Common myeloid progenitor, CD34-positive (primary cell): ENCODE measurements at places on chromosomes 16 and 17.

DNA sequence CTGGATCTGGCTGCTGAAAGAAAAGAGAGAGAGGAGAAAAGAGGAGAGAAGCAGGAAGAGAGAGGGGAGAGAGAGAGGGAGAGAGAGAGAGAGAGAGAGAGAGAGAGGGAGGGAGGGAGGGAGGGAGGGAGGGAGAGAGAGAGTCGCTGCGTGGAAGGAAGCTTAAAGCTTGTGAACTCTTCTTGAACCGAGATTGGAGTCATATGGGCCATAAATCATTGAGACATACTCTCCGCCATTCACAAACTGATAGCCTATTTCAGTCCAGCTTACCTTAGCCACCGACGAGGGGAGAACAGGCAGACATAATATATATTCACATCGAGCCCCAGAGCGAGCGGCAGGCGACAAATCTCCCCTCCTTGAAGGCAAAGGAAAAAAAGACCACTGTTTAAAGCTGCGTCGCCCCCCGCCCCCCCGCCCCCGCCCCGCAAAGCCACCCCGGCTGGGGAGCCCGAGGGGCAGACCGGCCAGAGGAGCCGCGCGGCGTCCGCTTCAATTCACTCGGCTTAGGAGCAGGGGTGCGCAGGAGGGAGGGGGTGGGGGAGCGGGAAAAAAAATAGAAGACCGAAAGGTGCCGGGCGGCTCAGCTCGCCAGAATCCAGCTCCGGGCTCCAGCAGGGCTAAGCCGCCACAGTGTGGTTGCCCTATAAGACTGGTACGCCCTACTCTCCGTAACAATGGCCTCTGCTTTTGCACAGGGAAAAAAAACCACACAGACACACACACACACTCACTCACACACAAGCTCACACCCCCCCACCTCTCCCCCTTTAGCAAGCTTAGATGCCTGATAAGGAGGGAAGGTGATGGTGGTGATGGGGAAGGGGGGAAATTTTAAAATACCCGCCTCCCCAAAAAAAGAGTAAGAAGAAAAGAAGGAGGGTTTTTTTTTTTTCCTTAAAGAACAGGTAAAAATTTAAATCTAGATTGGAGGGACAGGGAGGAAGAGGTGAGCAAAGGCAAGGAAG lies 10.6 kb upstream of the HOXB2 start:
- peak; percentile 95 for DNase-seq
- peak overlapping the region; percentile 61 for H3K4me3 ChIP-seq
- peaks cover 3% of the 10 kb centered on the region for H3K4me1 ChIP-seq
- H3K27ac ChIP-seq: peak overlapping the region; percentile 64

DNA sequence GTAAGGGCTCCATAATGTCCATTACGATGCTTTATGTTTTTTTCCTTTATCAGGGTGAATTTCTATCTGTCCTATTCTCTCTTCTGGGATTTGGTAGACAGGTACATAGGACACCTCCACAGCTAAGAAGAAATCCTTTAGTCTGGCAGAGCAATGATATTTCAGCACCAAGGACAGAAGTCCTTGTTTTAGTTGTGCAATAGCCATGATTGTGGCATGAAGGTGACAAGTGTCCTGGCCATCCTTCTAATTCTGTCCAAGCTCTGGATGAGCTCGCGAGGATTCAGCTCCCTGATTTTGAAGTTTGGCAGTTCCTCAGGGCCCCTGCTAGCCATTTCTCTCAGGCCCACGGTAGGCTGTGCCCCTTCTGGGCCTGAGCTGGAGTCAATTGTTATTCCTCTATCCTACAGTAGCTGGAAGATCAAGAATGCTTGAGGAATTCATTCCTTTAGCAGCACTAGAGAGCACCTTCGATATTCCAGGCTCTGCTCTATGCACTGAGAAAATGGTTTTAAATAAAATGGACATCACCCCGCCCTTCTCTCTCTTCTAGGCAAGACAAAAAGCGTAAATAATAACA lies 320.8 kb downstream of the XYLT1 start:
- no peak for DNase-seq
- H3K4me3 ChIP-seq: no peak overlapping the region
- no peak overlapping the region for H3K27ac ChIP-seq
- no peaks in the 10 kb centered on the region for H3K4me1 ChIP-seq
- no peaks in the 10 kb centered on the region for H3K27me3 ChIP-seq

DNA sequence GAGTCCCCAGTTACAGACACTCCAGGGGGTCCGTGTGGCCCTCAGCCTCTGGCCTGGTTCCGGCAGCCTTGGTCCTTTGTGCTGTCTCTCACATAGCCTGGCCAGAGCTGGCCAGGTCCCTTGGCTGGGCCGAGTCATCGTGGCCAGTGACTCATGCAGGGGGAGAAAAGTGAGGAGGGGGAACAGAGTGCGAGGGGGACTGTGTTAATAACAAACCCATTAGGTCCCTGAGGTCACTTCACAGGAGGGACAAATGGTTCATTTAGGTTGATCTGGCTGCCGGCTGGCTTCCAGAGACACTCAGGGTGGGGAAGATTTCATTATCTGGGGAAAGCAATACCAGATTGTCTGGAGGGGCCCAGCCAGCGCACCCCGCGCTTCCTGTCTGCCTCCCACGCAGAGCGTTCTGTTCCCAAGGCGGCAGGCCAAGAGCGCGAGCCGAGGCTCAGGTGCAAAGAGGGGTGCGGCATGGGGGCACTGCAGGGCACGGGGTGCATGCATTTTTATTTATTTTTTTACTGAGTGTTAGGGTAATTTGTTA lies 223.1 kb downstream of the SEC14L1 start:
- H3K4me3 ChIP-seq: no peak overlapping the region
- H3K4me1 ChIP-seq: peaks cover 57% of the 10 kb centered on the region
- no peak for DNase-seq
- no peak overlapping the region for H3K27ac ChIP-seq

- no peak overlapping the region for H3K27ac ChIP-seq
- H3K4me1 ChIP-seq: peaks cover 4% of the 10 kb centered on the region
- no peak overlapping the region for H3K4me3 ChIP-seq
- H3K27me3 ChIP-seq: peaks cover 2% of the 10 kb centered on the region
These were observed 473.9 kb downstream of the PMP22 start for GRCh38 chr17:14791221-14791620.

DNA sequence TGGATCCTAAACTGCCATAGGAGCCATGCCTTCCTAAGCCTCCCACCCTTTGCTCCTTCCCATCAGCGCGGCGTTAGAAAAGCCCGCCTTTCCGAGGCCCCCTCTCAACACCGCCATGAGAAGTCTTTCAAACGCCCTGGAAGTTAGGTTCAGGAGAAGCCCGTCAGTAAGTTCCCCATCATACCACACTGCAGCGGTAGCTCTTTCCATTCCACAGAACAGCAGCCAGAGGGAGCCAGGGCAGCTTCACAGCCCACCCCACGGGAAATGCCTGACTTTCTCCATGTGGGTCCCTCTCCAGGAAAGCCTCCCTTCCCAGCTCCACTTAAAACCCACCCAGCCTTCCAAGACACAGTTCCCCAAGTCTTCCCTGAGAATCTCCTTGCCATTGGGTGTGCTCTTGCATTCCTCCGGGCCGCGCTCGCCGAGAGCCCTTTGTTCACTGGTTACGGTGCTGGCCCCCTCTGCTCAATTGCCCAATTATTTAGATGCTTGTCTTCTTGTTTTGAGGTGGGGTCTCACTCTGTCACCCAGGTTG lies 28.7 kb downstream of the KIAA0513 start:
- peak; percentile 33 for DNase-seq
- H3K4me3 ChIP-seq: peak overlapping the region; percentile 11
- H3K27me3 ChIP-seq: no peaks in the 10 kb centered on the region
- no peaks in the 10 kb centered on the region for H3K36me3 ChIP-seq

GRCh38 chr17:68057531-68057952 lies 22.0 kb downstream of the KPNA2 start:
- no peaks in the 10 kb centered on the region for H3K36me3 ChIP-seq
- no peak overlapping the region for H3K4me3 ChIP-seq
- H3K4me1 ChIP-seq: peaks cover 6% of the 10 kb centered on the region
- no peaks in the 10 kb centered on the region for H3K27me3 ChIP-seq

- H3K4me1 ChIP-seq: no peaks in the 10 kb centered on the region
- H3K36me3 ChIP-seq: no peaks in the 10 kb centered on the region
- H3K27ac ChIP-seq: no peak overlapping the region
- H3K27me3 ChIP-seq: no peaks in the 10 kb centered on the region
- H3K4me3 ChIP-seq: no peak overlapping the region
These were observed 53.3 kb upstream of the KCNJ16 start for GRCh38 chr17:70021726-70022125.

DNA sequence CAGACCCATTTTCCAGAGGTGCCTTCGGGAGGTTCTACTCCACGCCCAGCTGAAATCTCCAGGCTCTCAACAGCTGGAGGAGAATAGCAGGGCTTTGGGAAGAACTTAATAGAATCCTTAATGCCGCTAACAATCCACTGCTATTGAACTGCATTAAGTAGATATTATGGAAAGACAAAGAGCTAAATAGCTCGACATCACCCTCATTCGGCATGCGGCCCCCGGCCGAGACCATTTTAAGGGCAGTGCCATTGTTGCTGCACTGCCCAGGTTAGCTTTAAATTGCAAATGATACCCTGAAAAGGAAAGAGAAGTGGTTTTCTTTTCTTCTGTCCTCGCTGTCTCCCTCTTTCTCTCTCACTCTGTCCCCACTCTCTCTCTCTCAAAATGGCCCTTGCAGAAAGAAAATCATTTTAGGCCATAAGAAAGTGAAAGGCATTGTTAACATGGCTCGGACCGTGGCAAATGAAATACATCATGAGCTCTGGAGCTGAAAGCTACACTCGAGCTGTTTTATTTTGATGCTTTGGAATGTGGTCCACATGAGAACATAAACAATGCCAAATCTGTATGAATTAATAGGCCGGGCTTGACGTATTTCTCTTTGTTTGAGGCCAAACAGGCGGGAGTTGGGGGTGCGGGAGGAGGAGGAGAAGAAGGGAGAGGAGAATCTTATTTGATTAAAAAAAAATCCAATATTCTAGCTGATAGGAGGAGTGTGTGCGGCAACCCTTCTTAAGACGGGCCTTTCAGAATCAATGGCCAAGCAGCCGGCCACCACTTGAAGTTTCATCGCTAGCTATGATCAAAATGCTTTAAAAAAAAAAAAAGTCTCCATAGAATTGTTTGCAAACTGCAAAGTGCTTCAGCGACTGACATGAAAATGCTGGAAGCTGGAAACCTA lies 298.8 kb upstream of the IRX3 start:
- H3K4me3 ChIP-seq: no peak overlapping the region
- peaks cover 45% of the 10 kb centered on the region for H3K27me3 ChIP-seq
- no peak overlapping the region for H3K27ac ChIP-seq

GRCh38 chr16:51682905-51683304 lies 531.8 kb upstream of the SALL1 start:
- no peak for DNase-seq
- H3K36me3 ChIP-seq: no peaks in the 10 kb centered on the region
- no peak overlapping the region for H3K27ac ChIP-seq
- H3K4me1 ChIP-seq: no peaks in the 10 kb centered on the region

DNA sequence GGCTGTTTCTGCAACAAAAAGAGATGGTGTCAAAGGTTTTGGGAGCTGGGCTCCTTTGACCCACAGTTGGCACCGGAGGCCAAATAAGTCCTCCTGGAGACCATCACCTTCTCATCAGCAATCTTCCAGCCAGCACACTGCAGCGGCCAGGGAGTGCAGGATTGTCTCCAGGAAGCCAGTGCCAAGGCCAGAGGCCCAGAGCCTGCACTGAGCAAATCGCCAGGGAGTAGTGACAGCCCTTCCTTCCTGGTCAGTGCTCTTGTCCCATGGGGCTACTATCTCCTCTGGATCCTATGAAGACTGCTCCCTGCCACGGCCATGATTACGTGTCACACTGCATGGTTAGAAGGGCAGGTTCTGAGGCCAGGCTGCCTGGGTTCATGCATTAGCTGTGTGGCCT lies 134.3 kb upstream of the CRHR1 start:
- no peak overlapping the region for H3K27ac ChIP-seq
- no peak overlapping the region for H3K4me3 ChIP-seq
- no peak for DNase-seq
- peaks cover 8% of the 10 kb centered on the region for H3K4me1 ChIP-seq
- H3K27me3 ChIP-seq: no peaks in the 10 kb centered on the region

DNA sequence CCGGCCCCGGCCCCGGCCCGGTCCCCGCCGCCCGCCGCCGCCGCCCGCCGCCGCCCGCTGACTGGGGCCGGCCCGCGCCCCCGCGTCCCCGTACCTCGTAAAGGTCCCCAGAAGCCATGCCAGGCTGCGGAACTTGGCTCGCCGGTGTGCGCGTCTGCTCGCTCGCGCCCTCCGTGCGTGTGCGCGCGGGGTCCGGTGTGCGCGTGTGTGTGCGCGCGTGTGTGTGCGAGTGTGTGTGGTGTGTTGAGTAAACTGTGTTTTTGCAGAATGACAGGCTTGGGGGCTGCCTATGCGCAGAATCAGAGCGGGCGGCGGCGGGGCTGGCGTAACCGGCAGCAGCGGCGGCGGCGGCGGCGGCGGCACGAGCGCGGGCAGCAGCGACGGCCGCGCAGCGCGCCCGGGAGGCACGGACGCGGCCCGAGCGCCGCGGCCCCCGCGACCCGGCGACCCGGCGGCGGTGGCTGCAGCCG lies 307 bp downstream of the CDYL2 start:
- peak overlapping the region; percentile 83 for H3K4me3 ChIP-seq
- no peaks in the 10 kb centered on the region for H3K36me3 ChIP-seq
- no peak overlapping the region for H3K27ac ChIP-seq
- no peaks in the 10 kb centered on the region for H3K27me3 ChIP-seq
- H3K4me1 ChIP-seq: peaks cover 25% of the 10 kb centered on the region

DNA sequence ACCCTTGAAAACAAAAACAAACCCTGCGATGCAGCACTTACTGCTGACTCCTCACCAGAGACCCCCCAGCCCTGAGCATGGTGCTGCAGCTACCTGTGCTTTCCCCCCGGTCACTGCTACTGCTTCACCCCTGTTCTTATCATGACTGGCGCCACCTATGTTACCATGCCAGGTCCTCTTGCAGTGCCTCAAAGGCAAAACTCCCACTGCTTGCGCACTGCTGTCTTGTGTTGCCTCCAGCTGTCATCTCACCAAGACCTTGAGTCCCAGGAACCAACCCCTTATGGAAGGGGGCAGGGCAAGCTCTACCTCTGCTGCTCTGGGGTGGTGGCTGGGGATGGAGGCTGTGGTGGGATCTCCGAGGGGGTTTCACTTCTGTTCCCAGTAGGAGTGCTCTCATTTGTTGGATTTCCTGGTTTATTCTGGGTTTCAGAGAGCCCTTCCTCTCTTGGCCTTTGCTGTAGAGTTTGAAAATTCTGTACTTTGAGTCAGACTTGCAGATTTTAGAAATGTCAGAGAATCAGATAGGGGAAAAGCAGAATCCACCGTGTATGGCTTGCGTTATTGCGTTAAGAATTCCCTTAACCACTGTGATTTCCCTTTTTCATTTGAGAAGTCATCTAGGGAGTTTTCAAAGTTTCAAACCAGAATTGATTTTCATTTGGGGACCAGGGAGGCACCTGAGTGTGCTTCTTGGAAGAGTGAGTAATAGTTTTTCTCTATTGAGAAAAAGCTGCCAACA lies 96.6 kb downstream of the SPECC1 start:
- H3K4me3 ChIP-seq: no peak overlapping the region
- peaks cover 11% of the 10 kb centered on the region for H3K36me3 ChIP-seq
- DNase-seq: no peak
- no peaks in the 10 kb centered on the region for H3K4me1 ChIP-seq
- no peaks in the 10 kb centered on the region for H3K27me3 ChIP-seq

- H3K36me3 ChIP-seq: no peaks in the 10 kb centered on the region
- DNase-seq: no peak
- H3K27ac ChIP-seq: no peak overlapping the region
- H3K4me1 ChIP-seq: no peaks in the 10 kb centered on the region
- H3K4me3 ChIP-seq: no peak overlapping the region
These were observed 20.5 kb downstream of the RNF157 start for GRCh38 chr17:76219670-76220383.

- peak; percentile 23 for DNase-seq
- H3K4me1 ChIP-seq: no peaks in the 10 kb centered on the region
- H3K36me3 ChIP-seq: peaks cover 18% of the 10 kb centered on the region
- H3K27me3 ChIP-seq: peaks cover 47% of the 10 kb centered on the region
- peak overlapping the region; percentile 76 for H3K4me3 ChIP-seq
These were observed 7.6 kb downstream of the RUNDC3A start for GRCh38 chr17:44315760-44316731.
